GM06990 (cell line): ENCODE measurements at places on chromosomes 6 and 20.

DNA sequence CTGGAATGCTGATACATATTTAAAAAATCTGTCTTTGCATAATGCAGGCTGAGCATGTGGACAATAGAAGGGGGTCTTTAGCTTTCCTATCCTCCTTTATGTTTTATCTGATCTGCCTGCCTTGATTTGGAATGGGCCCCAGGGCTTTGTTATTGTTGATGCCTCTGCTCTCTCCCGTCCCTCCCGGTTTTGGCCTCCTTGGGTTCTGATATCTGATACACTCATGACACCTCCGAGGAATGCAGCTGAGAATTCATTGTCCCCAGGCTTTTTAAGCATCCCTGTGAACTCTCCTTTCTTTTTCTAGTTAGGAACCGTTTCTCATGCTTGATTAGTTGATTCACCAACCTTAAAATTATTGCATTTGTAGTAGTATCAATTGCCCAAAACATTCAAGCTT, 185.5 kb upstream of the RALGAPA2 start:
- DNase-seq = no peak

DNA sequence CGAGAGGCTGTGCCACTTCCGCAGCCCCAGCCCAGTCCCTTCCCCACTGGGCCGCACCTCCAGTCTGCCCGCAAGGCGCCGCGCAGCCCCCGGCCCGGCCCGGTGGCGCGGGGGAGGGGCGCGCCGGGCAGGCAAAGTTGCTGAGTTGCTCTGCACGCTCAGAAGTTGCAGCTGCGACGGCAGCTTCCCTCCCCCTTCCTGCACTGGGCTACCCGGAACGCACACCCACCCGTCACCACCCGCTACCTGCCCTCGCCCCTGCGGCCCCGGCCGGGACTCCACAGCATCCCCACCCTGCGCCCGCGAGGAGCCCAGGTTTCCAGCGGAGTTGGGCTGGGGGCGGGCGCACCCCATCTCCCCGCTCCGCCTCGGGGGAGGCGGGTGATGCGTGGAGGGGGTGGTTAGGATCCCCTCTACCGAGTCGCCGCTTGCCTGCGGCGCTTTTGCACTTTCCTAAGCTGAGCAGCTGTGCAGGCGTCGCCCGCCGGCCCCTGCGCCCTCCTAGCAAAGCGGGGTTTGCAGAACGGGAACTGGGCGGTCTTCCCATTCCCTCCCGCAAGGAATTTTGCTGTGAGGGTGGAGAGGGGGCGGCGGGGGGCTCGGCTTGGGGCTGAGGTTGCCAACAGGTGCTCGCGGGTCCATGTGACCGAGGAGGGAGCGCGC, 55.9 kb upstream of the RREB1 start:
- DNase-seq = peak; percentile 54

- DNase-seq = no peak
These were observed 40.3 kb upstream of the C20orf144 start for GRCh38 chr20:33621717-33622400.

DNA sequence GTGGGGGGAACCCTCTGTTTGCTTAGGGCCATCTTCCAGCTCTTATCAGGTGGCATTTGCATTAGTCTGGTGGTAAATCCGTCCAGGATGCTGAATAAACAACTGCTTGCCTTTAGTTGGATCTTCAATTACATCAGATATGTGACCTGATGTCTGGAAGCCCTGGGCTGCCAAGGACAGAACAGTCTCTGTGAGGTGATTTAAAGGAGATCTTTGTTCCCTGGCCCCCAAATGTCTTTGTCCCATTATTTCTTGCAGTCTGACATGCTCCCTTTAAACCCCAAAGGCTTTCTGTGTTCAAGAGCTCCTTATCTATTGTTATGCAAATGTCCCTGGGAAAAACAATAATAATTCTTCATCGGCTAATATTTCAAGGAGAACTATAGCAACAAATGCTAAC, 84.6 kb upstream of the SPTLC3 start:
- DNase-seq = no peak

- no peak for DNase-seq
These were observed 156.5 kb upstream of the INSM1 start for GRCh38 chr20:20211274-20211987.

- no peak for DNase-seq
These were observed 228.7 kb downstream of the BCKDHB start for GRCh38 chr6:80335121-80335531.

DNA sequence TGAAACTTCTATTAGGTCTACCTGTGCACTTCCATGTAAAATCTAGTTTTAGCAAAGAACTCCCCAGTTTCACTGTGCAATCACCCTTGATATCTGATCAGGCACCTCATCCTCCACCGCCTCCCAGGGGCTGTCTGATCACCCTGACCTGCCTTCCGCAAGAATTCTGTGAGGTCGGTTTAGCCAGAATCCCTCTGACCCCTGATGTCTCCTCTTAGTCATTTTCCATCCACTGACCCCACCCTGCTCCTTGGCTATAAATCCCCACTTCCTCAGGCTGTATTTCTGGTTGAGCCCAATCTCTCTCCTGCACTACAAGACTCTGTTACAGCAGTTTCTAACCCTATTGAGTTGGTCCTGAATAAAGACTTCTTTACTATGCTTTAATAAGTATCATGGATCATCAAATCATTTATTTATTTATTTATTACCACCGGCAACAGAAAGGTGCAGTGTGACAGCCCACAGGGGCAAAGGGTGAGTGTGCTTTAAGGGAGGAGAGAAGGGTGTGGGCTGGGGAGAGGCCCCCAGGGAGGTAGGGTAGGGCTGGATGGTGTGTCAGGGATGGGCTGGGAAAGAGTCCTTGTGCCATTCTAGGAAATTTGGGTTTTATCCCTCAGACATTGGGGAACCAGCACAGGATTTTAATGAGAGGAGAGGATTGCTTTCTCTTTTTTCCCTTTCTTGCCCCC, 11.2 kb upstream of the SERPINB6 start:
- no peak for DNase-seq

GRCh38 chr6:135186255-135186654, 5.1 kb downstream of the MYB start:
- DNase-seq = no peak

- peak; percentile 81 for DNase-seq
These were observed at the start of gene GPSM3 for GRCh38 chr6:32192608-32193039. Gene GPSM3, minus strand, starts transcription at chr6:32192643. Its CDS starts 130 bp downstream, at chr6:32192513.

GRCh38 chr20:48338717-48339116, 489.1 kb downstream of the PREX1 start:
- DNase-seq = no peak

- no peak for DNase-seq
These were observed 23.9 kb upstream of the SLC52A3 start for GRCh38 chr20:792248-792647.

DNA sequence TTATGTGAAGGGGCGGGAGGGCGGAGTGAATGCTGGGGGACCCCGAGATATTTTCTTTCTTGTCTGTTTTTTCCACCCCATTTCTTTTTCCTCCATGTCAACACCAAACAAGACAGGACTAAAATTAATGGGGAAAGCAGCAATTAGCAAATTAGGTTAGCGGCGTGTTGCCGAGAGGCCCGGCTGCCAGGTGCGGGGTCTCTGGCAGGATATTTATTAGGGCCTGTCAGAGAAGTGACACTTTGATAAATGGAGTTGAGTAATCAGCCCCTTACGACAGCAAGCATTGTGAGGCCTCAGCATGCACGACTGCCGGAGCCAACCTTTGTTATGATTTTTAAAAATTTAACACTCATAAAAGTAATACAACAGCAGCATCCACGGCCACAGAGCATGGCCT, 193.8 kb downstream of the DHX35 start:
- no peak for DNase-seq

DNA sequence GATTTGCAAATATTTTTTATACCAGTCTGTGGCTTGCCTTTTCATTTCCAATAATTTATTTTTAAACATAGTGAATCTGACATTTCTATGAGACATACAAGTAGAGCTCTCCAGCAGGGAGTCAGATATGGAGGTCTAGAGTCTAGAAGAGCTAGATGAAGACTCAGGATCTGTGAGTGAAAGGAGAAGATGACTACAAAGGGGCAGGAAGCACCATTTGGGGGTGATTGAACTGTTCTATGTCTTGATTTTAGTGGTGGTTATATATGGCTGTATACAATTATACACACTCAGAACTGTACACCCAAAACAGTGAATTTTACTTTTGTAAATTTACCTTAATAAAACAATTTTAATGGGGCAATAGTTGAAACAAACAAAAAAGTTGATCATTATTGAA, 127.9 kb upstream of the BACH2 start:
- DNase-seq = no peak

- no peak for DNase-seq
These were observed 23.2 kb downstream of the AFDN start for GRCh38 chr6:167849846-167850459.

GRCh38 chr6:87636315-87636714, 46.4 kb downstream of the ORC3 start:
- no peak for DNase-seq

DNA sequence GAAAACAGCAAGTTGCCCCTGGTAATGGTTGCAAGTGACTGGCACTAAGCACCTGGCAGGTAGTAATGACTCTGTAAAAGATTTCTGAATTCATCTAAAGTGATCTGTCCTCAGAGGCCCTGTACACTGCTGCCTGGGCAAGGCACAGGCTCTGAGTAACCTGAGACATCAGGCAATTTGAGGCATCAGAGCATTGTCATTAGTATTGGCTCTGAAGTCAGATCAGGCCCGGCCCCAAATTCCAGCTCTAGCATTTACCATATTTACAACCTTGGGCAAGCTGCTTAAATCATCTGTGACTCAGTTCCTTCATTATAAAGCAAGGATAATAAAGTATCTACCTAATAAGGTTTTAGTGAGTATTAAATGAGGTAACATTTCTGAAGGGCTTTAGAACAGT, 17.3 kb upstream of the TENT5A start:
- DNase-seq = no peak

DNA sequence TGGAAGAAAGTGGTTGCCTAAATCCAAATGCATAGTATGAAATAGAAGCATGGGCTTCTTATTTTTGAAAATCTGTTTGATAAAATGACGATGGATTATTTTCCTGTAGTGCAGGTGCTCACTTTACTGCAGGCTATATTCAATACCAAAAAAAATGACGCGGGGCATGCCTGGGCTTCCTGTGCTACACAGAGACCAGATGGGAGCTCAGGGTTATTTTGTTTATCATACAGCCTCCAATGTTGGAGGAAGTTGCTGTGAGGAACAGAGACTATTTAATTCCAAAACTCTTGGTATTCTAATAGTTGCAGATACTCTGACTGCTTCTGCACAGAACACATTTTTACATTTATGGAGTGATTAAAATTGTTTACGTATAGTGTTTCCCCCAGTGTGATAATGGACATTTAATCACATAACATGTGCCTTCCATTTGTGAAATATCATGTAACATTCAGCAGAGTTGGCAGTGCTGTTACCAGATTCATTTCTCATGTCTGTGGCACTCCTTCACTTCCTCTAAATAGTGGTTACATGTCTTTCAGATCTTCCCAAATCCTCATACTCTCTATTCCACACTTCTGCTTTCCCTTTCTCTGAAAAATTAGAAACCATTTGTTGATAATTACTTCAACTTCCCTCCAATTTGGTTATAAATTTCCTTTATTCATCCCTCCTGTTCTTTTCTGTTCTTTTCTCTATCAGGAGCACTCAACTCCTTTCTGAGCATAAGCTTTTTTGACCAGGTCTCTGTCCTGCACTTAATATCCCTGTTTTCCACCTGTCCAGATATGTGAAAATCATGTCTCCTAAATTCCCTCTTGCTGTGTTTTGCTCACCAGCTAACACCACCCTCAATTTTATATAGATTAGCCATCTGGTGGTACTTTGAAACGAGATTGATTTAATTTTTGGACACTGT, 121.6 kb downstream of the ADGRB3 start:
- DNase-seq = no peak

DNA sequence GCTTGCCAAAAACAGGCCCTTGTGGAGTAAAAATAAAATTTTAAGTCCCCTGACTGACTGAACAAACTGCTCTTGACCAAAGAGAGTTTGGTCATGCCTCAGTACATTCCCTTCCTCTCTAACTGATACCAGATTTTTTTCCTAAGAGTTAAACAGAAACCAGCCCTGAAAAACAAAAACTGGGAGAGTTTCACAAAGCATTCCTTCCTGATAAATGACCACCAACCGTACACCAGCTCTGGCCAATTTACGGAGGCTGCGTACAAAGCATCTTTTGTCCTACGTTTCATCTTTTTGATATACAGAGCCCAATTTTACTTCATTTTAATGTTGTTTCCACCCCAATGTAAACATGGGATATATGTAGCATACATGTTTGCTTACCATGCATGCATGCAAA, 477.4 kb upstream of the HTR1E start:
- no peak for DNase-seq
